Head of caudate nucleus (tissue), 42 donors: ENCODE measurements at places on chromosomes 1 and 21.

GRCh38 chr1:42646056-42646455 is 12.2 kb upstream of the PPIH start:
- DNase-seq = no peak

GRCh38 chr1:163265547-163265946 is 56.2 kb upstream of the NUF2 start:
- DNase-seq = no peak

GRCh38 chr1:233424779-233425178 is 97.3 kb downstream of the MAP3K21 start:
- no peak for DNase-seq

- no peak for DNase-seq
Measured at GRCh38 chr1:160162931-160163330, 11.5 kb downstream of the ATP1A4 start.

DNA sequence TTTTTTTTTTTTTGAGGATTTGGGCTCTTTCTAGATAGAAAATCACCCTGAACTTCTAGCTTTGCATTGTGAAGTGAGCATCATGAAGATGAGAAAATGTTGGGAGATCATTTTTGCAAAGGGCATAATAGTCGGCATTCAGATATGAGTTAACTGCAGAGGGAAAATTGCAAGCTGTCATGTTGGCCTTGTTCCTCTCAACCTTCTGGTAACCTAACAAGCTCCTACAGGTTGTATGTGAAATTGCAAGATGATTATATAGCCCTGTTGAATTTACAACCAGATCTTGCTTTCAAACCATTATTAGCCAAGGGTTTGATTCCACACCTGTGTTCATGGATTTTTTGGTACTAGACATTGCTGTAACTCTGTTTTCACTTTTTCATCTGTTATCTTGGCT is 2.2 kb downstream of the ELOA start:
- DNase-seq = no peak

GRCh38 chr1:18234790-18235242 is 127.2 kb downstream of the IGSF21 start:
- no peak for DNase-seq

GRCh38 chr1:107534632-107535031 is 393.8 kb downstream of the NTNG1 start:
- no peak for DNase-seq

DNA sequence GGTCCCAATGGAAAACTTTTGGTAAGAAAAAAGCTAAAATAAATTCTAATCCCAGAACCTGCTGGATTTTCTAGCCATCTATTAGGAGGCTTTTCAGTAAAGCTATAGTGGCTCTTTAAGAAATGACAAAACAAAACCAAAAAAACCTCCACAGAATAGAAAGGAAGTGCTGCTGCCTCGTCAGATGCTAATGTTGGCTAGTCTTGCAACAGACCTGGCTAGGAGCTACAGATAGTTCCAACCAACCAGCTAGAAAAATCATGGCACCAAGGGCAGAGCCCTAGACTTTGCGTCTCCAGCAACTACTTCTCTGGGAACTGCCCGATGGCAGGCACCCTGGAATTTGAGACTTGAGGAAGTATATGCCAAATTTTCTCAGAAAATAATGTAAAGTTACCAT is 7.6 kb downstream of the CD101 start:
- DNase-seq = no peak

- no peak for DNase-seq
Measured at GRCh38 chr1:29700491-29700890, 464.2 kb downstream of the PTPRU start.

DNA sequence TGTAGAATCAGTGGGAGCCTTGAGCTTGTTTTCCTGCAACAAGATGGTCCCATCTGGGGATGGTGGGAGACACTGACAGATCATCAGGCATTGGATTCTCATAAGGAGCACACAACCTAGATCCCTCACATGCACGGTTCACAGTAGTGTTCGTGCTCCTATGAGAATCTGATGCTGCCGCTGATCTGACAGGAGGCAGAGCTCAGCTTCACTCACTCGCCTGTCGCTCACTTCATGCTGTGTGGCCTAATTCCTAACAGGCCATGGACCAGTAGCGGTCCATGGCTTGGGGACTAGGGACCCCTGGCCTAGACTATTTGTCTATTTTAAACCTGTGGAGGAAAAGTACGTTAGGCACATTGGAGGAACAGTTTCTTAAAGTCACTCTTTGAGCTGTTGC is 140.0 kb downstream of the EDEM3 start:
- DNase-seq = no peak

GRCh38 chr1:243217349-243217748 is 37.7 kb downstream of the CEP170 start:
- no peak for DNase-seq

- no peak for DNase-seq
Measured at GRCh38 chr1:8104278-8105236, 78.4 kb upstream of the ERRFI1 start.

- DNase-seq = no peak
Measured at GRCh38 chr1:13586001-13586400, 2.4 kb downstream of the PDPN start.

GRCh38 chr1:44625348-44625747 is 48.9 kb downstream of the TMEM53 start:
- DNase-seq = no peak

- DNase-seq = no peak
Measured at GRCh38 chr1:41608211-41608610, 123.7 kb upstream of the EDN2 start.
